Type B pancreatic cell (in vitro differentiated cells): ENCODE measurements at places on chromosomes 7 and 10.
A peak's percentile ranks its signal among the peaks of the same experiment; 100 is the strongest.

GRCh38 chr10:26326851-26327250 is 110.3 kb downstream of the GAD2 start:
- H3K27me3 ChIP-seq: peaks cover 7% of the 10 kb centered on the region
- H3K4me1 ChIP-seq: peaks cover 4% of the 10 kb centered on the region
- H3K36me3 ChIP-seq: no peaks in the 10 kb centered on the region
- H3K4me3 ChIP-seq: no peak overlapping the region

- H3K27me3 ChIP-seq: no peaks in the 10 kb centered on the region
- peaks cover 44% of the 10 kb centered on the region for H3K4me1 ChIP-seq
- peak; percentile 87 for DNase-seq
These were observed 56.7 kb downstream of the JCAD start for GRCh38 chr10:30002426-30003266.

DNA sequence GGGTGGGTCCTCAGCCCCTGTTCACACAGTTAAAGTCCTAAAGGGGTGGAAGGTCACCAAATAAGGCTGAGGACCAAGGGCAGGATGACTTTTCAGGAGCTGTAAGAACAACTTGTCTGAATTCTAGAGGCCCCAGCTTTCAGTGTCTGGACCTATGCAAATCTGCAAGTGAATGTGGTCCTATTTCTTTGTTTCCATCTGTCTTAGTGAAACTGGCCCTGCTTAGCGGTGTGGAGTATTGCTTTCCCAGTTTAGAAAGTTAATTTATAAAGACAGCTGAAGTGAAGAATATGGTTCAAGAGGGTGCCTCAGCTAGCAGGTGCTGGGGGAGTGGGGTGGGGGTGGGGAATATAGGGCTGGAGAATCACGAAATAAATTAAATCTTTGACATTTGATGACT is 40.1 kb downstream of the HHEX start:
- H3K4me1 ChIP-seq: no peaks in the 10 kb centered on the region
- no peak overlapping the region for H3K4me3 ChIP-seq
- peaks cover 33% of the 10 kb centered on the region for H3K27me3 ChIP-seq

- H3K27ac ChIP-seq: no peak overlapping the region
- H3K4me1 ChIP-seq: peaks cover 23% of the 10 kb centered on the region
- H3K36me3 ChIP-seq: no peaks in the 10 kb centered on the region
- H3K4me3 ChIP-seq: no peak overlapping the region
- no peak for DNase-seq
- no peaks in the 10 kb centered on the region for H3K27me3 ChIP-seq
These were observed 432.6 kb downstream of the TNS3 start for GRCh38 chr7:47149208-47149839.

DNA sequence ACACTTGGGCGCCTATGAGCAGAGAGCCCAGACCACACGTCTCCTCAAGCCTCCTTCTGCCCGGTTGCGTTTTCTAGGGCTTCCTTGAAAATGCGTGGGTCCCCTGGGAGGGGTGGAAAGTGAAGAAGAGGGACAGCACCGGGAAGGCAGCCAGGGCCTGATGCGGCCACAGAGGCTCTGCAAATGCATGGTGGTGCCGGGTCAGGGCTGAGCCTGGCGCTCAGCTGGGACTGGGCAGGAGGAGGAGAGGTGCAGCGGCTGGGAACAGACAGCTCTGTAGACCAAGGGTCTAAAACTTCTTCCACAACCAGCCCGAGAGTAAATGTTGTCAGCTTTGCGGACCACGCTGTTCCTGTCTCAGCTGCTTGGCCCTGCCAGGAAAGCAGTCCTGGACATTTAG is 1.6 kb downstream of the DPYSL4 start:
- H3K27ac ChIP-seq: no peak overlapping the region
- DNase-seq: no peak
- peaks cover 10% of the 10 kb centered on the region for H3K4me1 ChIP-seq

DNA sequence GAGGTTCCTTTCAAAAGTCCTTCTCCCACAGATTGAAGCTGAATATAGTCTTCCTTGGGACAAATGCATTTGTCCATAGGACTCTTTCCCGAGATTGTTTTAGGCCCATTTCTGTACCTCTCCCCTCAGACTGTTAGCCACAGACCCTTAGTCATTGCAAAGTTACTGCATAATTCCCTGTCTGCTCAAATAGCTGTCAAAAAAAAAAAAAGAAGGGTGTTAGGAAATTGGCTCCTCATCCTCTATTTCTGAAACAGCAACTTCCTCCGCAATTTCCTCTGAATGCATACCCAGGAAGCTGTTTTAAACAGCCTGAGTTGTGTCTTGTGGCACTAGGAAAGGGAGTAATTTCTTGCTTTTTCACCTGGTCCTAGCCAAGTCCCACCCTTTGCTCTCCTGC is 5.4 kb downstream of the LRRC4 start:
- H3K4me3 ChIP-seq: peak overlapping the region; percentile 39
- peaks cover 26% of the 10 kb centered on the region for H3K36me3 ChIP-seq
- peaks cover 15% of the 10 kb centered on the region for H3K27me3 ChIP-seq

- no peaks in the 10 kb centered on the region for H3K27me3 ChIP-seq
- no peak overlapping the region for H3K27ac ChIP-seq
- no peak overlapping the region for H3K4me3 ChIP-seq
- H3K36me3 ChIP-seq: no peaks in the 10 kb centered on the region
These were observed 41.1 kb upstream of the RET start for GRCh38 chr10:43035800-43036199.

- DNase-seq: no peak
- no peaks in the 10 kb centered on the region for H3K27me3 ChIP-seq
- H3K36me3 ChIP-seq: peaks cover 14% of the 10 kb centered on the region
- no peak overlapping the region for H3K27ac ChIP-seq
- no peak overlapping the region for H3K4me3 ChIP-seq
- peaks cover 33% of the 10 kb centered on the region for H3K4me1 ChIP-seq
These were observed 81.8 kb downstream of the SEMA3A start for GRCh38 chr7:84112771-84113170.

DNA sequence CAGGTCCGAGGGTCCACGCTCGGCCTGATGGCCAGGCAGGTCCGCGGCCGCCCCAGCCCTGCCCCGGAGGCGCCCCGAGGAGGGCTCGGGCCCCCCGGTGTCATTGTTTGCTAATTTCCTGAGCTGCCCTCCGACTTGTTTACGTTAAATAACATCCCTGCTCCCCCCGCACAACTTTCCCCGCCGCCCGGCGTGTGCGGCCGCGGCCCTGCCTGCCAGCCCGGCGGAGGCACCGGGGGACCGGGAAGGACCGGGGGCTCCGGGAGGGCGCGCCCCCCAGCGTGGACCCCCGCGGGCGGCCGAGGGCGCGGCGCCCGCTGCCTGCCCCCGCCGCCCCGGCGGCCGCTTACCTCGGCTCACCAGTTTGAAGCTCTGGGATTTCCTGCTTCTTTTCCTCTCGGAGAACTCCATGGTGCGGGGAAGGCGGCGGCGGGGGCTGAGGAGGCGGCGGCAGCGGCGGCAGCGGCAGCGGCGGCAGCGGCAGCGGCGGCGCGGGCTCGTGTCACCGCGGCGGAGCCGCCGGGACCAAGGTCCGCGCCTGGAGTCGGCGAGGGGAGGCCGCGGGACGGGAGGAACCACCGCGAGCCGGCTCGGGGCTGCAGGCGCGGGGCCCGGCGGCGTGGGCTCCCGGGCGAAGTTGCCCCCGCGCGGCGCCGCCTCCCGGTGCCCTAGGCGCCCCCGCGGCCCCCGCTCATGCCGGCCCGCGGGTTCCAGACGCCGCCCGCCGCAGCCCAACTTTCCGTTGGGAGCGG is 515 bp downstream of the BEND7 start:
- H3K4me3 ChIP-seq: peak overlapping the region; percentile 91
- peak overlapping the region; percentile 77 for H3K27ac ChIP-seq
- H3K4me1 ChIP-seq: peaks cover 16% of the 10 kb centered on the region

DNA sequence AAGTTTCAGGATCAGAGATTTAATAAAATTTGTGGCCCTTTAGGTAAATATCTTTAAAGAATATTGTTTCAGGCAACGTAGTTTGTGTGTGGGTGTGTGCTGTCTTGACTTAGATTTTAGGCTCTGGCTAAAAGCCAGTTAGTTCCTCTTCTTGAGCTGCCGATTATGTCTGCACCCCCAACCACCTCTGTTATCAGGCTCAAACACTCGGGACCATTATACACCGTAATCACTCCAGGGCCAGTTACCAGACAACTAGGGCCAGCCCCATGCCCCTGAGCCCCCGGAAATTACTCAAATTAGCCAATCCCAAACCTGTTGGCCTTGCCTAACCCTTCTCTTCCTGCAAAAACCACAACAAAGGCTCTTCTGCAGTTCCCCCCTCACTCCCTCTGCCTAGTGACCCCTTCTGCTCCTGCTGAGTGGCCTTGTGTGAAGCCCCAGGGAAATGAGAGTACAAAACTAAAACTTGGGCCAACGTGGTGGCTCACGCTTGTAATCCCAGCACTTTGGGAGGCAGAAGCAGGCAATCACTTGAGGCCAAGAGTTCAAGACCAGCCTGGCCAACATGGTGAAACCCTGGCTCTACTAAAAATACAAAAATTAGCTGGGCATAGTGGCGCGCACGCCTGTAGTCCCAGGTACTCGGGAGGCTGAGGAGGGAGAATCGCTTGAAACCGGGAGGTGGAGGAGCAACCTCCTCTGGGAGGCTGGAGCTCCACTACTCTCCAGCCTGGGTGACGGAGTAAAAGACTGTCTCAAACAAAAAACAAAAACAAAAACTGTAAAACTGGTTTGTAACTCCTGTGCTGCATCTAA is 9.2 kb upstream of the HNRNPF start:
- no peaks in the 10 kb centered on the region for H3K36me3 ChIP-seq
- DNase-seq: no peak
- H3K4me3 ChIP-seq: no peak overlapping the region
- peak overlapping the region; percentile 51 for H3K27ac ChIP-seq
- H3K27me3 ChIP-seq: no peaks in the 10 kb centered on the region

DNA sequence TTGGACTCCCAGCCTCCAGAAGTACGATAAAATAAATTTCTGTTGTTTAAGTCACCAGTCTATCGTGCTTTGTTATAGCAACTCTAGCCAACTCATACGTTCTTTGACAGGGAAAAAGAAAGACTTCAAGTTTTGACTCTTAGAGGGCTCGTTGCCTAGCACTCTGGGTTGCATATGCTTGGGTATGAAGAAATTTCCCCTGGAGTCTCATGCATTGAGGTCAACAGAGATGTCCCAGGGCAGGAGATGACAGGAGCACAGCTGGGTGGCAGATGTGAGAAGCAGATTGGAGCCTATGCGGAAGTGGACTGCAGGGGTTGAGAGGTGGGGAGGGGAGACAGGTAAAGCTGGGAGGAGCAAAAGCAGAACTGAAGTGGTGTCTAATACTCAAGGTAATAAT is 63.3 kb upstream of the JAZF1 start:
- H3K27ac ChIP-seq: no peak overlapping the region
- no peaks in the 10 kb centered on the region for H3K4me1 ChIP-seq
- no peaks in the 10 kb centered on the region for H3K27me3 ChIP-seq

DNA sequence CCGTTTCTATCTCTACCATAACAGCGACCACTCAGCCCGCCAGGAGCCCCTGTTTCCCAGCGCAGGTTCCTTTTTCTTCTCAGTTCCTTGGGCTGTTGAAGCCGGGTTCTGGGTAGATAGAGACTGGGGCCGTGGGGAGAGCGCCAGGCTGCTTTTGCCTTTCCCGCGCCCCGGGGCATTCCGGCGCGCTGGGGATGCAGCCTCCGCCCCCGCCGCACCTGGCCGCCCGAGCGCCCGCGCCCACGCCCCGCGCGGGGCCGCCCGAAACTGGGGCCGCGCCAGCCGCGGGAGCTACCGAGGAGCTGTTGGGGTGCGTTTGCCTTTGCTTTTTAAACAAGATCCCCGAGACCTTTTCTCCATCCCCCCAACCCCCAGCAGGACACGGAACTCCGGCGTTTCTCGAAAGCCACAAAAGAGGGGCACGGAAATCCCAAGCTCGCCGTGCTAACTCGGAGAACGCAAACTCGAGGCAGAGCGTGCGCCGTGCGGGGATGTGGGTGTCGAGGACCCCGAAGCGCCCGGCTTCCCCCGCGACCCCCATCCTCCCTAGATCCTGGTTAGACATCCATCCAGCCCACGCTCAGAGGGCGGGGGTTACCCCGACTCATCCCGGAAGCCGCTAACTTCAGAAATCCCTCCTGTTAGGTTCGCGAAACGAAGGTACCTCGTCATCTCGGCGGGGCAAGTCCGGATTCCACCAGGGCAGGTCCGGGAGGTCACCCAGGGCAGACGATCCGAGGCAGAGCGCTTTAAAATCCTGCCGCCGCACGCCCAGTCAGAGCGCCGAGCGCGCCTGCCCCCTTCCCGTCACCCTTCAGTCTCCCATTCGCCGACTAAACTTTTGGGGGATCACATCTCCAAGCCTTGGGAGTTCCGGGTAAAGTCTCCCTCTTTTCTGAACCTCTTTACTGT is 1.0 kb downstream of the GRM8 start:
- H3K4me3 ChIP-seq: peak overlapping the region; percentile 91
- H3K4me1 ChIP-seq: peaks cover 5% of the 10 kb centered on the region
- peak; percentile 71 for DNase-seq

DNA sequence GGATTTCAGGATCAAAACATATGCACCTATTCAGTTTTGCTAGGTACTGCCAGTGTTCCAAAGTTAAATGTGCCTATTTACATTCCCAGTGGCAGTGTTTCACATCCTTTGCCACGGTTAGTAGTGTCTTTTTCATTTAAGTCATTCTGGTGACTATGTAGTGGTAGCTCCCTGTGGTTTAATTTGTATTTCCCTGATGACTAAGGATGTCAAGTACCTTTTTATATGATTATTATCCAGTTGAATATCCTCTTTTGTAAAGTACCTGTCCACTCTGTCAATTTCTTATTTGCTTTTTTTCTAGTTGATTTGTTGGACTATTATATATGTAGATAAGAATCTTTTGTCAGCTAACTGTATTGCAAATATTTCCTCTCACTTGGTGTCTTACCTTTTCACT is 45.1 kb downstream of the TMEM60 start:
- DNase-seq: no peak
- no peaks in the 10 kb centered on the region for H3K27me3 ChIP-seq
- peaks cover 24% of the 10 kb centered on the region for H3K36me3 ChIP-seq
- no peak overlapping the region for H3K27ac ChIP-seq

DNA sequence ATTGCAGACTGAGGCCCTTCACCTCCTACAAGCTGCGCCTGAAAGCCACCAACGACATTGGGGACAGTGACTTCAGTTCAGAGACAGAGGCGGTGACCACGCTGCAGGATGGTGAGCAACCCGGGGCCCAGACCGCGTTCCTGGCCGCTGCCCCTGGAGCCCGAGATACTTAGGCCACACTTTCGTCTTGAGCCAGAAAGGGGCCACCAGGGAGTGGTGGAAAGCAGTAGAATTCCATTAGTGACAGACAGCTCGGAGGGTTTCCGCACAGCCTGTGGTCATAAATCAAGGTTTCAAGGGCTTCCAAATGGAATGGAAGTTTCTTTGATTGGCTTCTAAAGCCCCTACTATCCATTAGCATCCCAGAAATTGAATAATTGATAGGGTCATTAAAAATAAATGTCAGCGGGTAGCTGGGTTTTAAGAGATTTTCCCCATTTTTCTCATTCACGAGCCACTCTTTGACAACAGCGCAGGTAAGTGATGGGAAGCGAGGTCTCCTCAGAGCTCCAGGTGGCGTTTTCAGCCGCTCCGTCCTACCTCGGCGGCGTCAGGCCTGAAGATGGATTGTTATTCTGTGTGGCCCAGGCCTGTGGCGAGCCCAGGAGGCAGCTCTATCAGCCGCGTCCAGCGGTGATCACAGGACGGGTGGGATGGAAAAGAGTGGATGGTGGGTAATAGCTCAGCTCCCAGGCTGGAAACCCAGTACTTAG is 523.5 kb upstream of the FOXK1 start:
- H3K27ac ChIP-seq: no peak overlapping the region
- DNase-seq: no peak
- no peaks in the 10 kb centered on the region for H3K36me3 ChIP-seq
- H3K4me1 ChIP-seq: peaks cover 12% of the 10 kb centered on the region

- H3K27ac ChIP-seq: peak overlapping the region; percentile 86
- peaks cover 38% of the 10 kb centered on the region for H3K4me1 ChIP-seq
- H3K27me3 ChIP-seq: peaks cover 24% of the 10 kb centered on the region
- DNase-seq: peak; percentile 88
These were observed 743 bp upstream of the ZCCHC24 start for GRCh38 chr10:79445977-79446757.

- no peaks in the 10 kb centered on the region for H3K27me3 ChIP-seq
- no peak overlapping the region for H3K4me3 ChIP-seq
- no peak overlapping the region for H3K27ac ChIP-seq
- no peaks in the 10 kb centered on the region for H3K4me1 ChIP-seq
- H3K36me3 ChIP-seq: no peaks in the 10 kb centered on the region
These were observed 13.9 kb downstream of the FLNC start for GRCh38 chr7:128843938-128844621.
